Fibroblast of villous mesenchyme (primary cell): ENCODE measurements at places on chromosomes 5 and 9. TPM values are rescaled to one million over a fixed set of nuclear protein-coding genes. Genes with fewer than 3 reads are reported as not detected.

DNA sequence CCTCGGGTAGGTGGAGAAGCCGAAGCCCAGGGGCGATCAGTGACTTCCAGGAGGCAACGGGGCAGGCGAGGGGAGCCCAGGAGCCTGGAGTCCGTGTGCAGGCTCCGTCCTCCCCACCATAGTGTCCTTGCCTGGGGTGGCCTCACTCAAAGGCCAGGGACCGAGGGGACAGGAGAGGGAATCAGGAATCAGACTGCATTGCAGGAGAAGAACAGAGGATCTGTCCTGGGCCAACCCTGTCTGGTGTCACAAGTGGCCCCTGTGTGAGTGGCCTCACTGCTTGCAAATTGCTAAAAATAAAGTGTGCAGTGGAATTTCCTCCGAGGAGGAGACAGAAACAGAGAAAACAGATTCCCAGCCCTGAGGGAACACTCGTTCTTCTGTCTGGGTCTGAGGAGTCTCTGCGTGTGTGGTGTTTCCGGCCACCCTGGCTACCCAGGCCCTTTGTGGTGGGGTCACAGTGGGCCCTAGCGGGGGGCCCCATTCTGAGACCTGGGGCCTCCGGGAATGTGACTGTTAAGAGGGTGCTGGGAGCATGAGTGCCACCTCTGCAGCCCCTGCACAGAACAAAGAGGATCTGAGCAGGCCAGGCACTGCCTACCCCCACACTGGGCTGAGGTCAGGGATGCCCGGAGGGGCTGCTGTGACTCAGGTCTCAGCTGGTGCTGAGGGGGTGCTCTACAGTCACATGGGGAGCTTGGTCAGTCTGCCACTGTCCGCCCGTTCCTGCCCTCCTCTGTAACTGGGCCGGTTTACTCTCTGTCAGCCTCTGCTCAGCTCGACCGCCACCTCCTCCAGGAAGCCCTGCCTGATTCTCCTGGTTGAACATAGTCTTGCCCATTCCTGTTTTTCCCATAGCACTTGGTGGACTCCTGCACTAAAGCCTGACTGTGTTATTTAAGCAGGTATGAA lies 7.4 kb downstream of the TRAF1 start:
- DNase-seq, result peak; percentile 47

The CSF2 gene
- total RNA-seq, result 0.43 TPM in 1 of 2 replicates, not detected in the other

DNA sequence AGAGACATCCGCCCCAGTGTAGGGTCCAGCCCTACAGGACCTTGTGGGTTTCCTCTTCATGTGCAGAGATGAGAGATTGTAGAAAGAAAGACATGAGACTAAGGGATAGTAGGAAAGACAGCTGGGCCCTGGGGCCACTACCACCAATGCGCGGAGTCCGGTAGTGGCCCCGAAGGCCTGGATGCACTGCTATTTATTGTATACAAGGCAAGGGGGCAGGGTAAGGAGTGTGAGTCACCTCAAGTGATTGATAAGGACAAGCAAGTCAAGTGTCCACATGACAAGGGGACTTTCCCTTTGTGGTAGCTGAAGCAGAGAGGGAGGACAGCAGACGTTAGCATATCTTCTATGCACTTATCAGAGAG lies 6.2 kb upstream of the TMEM141 start:
- DNase-seq, result no peak

DNA sequence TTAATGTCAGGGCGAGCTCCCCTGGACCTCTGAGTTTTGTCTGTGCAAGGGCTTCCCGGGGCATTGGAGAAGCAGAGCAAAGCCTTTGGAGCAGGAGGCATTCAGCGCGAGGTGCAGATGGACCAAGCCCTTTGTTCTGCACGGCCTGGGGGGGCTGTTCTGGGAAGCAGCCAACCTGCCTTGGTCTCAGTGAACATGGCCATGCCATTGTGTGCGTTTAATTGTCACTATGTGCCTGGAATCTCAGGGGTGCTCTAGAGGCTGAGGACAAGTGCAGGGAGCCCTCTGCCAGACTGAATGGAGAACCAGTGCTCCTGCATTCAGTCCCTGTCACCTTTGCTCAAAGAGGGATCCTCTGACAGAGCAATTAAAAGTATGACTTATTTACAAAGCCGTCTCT lies 329.4 kb downstream of the IRX1 start:
- no peak for DNase-seq

The PCDHA6 gene
- under 0.01 and 0.43 TPM in 2 replicates for total RNA-seq

The CRB2 gene
- under 0.01 TPM in 1 of 2 replicates, not detected in the other for total RNA-seq

- no peak for DNase-seq
These were observed 17.4 kb upstream of the SEC16A start for GRCh38 chr9:136499935-136500910.

The PCDHGA10 gene
- 11.7 and 12.2 TPM in 2 replicates for total RNA-seq

- DNase-seq, result no peak
These were observed 726.1 kb upstream of the ADAMTS16 start for GRCh38 chr5:4413996-4414395.

DNA sequence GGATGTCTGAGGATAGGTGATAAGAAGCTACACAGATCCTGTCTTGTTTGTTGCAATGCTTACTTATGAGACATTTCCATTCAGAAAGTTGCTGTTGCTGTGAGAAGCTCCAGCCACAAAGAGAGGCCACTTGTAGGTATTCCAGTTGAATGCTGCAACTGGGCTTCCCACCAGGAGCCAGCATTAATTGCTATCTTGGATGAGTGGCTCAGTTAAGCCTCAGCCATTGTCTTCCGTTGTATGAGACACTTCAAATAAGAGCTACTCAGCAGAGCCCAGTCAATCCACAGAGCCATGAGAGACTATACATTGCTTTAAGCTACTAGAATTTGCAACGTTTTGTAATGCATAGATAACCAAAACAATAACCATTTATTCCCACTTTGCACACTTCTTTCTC lies 104.3 kb upstream of the ARRDC3 start:
- DNase-seq, result no peak

DNA sequence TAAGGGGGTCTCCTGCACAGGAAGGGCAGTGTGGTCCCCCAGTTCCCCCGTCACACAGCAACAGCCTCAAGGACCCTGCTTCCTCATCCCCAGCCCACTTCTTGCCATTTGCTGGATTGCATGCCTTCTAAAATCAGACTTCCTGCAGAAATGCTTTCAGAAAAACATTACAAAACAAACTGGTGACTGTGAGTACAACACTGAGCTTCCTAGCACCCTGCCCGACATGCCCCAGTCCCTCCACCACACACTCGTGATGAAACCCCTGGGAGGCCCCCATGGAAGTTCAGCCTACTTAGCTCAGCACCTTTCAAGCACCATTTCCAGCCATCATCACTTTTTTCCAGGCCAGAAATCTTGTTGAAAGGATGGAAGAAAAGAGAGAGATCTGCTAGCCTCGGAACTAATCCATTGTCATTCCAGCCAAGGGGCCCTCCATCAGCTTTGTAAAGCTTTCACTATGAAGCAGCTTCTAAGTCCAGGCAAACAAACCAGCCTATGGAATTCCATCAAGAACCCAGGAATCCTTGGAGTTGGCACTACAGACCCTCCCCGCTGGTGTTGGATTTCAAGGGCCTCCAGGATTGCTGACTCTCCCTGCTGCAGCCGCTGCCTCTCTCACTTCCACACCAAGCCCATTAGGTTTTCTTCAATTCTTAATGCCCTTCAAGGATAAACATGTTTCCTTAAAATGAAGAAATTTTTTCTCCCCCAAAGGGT lies 114.6 kb downstream of the C5orf15 start:
- DNase-seq, result no peak

DNA sequence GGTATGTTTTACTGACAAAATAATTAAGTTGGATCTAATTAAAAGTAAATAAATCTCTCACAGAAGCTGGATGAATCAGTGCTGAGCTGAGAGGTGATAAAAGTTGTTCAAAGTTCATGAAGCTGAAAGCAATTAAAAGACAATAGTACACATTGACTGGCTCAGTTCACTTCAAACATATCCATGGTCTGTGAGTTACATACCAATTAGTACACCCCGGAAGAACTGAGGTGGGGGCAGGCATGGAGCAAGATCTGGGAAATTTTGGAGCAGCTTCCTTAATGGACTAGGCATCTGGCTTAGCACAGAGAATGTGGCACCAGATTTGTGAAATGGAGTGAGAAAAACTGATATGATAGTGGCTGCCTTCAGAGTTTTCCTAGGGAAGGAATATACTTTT lies 152.7 kb downstream of the ATP10B start:
- DNase-seq, result no peak

GRCh38 chr9:126965541-126966428 lies 51.2 kb downstream of the RALGPS1 start:
- peak; percentile 72 for DNase-seq

The GABRA1 gene
- not detected in 2 replicates for total RNA-seq

The CTSV gene
- 0.32 and 0.43 TPM in 2 replicates for total RNA-seq

GRCh38 chr5:75670577-75670976 lies 46.7 kb downstream of the POC5 start:
- DNase-seq, result peak; percentile 81

DNA sequence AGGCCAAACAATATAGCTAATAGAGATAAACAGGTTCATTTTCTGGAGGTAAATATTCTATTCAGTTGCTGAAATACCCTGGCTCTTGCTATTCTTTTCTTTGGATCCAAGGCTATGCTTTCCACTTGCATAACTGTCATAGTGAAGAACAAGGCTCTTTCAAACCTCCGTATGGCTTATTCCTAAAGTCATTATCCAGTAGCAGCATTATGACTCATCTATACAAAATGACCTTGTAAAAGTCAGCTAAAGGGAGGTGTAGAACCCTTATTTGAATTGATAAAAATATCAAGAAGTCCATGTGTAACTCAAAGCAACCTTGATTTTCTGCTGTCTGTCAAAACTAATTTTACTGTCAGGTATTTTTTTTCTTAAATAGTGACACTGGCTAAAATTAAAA lies 447.8 kb downstream of the PLK2 start:
- DNase-seq, result no peak

DNA sequence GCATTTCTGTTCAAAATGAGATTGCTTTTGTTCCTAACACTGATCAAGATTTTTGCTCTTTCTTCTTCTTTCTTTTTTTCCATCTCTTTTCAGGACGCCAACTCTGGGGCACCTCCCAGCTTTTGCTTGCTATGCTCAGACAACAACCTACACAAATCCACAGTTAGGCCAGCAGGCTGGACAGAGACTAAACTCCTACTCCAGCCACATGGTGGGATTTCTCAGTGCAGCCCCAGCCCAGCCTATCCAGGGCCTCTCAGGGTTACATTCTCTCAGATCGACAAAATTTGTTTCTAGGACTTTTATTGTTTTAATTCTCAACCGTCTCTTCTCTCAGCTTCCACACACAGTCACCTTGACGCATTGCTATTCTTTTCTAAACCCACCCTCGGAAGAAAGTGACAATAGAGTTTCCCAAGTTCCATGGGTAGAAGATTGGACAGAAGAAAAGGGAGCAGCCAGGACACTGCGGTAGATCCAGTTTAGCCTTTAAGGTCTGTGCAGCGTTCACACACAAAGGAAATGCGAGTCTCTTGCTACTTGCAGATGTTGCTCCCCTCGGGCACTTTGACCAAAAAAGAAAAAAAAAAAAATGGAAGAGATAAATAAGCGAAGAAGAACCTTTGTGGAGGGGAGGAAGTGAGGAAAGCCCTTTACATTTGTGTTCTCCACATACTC lies 588.6 kb upstream of the GRAMD2B start:
- no peak for DNase-seq

DNA sequence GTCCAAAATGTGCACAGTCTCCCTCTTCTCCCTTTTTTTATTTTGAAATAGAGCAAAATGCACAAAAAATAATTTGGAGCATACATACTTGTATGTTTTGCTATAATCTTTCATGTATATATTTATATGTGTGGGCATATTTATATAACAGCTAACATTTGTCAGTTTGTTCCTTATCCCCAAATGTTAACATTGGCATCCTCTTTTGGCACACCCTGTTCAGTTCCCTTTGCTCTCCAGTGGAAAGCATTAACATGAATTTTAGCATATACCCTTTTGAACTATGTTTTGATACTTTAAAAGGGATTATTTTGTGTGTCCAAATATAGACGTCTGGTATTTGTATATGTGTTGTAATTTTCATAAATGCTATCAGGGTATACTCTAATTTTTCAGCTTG lies 306.2 kb downstream of the ARHGAP26 start:
- DNase-seq, result no peak
